ENCODE measurements at places on chromosomes 11 and 22. TPM values are rescaled to one million over a fixed set of nuclear protein-coding genes. Genes with fewer than 3 reads are reported as not detected.

DNA sequence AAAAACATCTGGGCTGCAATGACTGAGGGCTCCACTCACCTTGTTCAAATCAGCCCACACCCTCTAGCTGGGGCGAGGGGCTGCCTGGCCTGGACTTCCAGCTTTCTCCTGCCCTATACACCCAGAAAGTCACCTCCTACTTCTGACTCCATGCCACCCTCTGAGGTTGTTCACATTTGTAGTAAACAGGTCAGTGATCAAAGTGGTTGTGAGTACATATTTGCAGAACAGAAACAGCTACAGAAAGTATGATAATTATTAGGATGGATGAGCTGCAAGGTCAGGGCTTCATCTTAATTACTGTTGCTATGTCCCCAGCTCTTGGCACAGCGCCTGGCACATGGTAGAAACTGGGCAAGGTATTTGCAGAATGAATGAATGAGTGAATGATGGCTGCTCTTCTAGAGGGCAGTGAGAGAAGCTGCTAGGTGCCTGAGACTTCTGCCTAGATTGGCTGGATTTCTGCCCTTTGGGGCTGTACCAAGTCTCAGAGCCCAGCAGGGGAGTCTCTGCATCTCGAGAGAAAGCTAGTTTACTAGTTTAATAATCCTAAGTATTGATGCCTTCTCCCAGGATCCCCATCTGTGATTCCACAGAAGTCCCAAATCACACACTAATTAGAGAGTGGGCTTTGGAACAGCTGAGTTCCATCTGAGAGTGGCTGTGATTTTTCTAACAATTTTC lies 36.0 kb downstream of the SYT13 start:
- DNase-seq: peak; percentile 82

GRCh38 chr22:24467340-24467739 lies 27.8 kb upstream of the UPB1 start:
- DNase-seq: no peak

DNA sequence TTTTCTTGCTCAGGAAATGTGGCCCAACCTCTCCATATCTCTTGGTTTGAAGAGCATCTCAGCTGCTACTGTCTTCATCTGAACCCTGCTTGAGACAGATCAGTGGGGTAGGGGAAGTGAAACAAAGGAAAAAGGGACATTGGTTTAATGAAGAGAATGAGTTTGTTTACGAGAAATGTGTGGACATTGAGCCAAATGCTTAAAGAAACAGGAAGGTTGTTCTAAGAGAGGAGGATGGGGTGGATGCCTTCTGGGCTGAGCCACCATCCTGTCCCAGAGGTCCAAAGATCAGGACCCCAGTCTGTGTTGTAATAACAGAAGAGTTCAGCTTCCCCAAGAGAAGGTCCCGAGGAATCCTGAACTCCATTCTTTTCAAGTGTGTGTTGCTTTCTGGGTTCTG lies 369.7 kb downstream of the INSC start:
- DNase-seq: no peak

- peak; percentile 18 for DNase-seq
Observed at GRCh38 chr11:85626496-85626895, 648 bp downstream of the DLG2 start.

DNA sequence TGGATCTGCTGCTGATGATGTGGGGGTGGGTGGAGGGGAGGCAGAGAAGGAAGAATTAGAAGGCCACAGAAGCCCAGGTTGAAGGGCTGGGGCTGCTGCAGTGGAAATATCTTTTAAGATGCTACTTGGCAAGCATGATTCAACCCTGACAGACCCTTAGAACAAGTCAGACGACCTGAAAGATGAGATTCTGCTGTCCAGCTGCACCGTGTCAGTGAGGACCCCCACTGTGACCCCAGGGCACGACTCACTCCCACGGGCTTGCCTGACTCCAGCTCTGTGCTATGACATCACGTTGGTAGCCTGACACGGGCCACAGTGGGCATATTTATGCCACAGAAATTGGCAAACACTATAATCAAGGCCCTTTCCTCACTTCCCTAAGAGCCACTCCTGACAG lies 36.0 kb downstream of the LRFN4 start:
- no peak for DNase-seq

DNA sequence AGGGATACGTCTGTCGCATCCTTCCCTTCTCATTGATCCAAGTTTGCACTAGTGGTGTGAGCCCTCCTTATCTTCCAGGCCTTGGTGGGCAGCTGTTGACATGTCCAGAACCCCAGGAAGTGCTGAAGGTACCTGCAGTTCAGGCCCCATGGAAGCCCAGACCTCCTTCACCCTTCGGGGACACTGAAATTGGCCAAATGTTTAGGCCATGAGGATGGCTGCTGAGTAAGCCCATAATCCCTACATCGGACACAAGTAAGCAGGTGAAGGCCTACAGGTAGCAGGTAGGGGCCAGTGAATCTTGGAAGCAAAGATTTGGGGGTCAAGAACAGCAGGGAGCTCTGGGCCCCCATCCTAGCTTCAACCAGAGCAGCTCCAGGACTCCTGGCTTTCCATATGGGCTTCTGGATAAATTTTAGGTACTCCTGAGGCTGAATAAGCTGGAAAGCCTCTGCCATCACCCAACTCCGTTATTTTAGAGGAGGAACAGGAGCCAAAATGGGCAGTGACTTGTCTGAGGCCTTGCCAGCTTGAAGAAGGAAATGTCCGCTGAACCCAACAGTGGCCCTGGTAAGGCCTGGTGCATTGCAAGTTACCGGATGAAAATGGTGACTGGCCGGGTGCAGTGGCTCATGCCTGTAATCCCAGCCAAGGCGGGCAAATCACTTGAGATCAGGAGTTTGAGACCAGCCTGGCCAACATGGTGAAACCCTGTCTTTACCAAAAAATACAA lies 45.2 kb downstream of the MORC2 start:
- peak; percentile 6 for DNase-seq

DNA sequence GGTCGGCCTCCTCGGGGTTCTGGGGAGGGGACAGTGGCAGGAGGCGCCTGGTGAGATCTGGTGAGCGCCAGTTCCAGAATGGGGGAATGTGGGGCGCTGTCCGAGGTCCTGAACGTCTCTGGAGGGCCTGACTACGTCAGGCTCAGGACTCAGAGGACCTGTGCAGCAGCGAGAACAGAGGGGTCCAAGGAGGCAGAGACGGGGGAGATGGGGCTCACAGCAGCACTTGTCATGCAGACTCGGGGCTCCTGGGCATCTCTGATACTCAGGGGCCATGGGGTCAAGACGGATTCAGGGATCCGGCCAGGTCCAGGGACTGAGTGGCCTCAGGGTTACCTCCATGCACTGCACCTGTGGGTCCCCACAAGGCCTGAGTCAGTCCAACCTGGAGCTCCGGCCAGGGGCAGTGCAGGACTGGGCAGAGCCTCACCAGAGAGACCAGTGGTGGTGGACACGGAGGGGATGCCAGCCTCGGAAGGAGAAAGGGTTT lies 92.2 kb downstream of the BRD1 start:
- DNase-seq: peak; percentile 52

GRCh38 chr11:24934733-24935439 lies 438.0 kb downstream of the LUZP2 start:
- no peak for DNase-seq

- no peak for DNase-seq
Observed at GRCh38 chr11:32265911-32266310, 169.4 kb downstream of the WT1 start.

GRCh38 chr11:123537726-123538125 lies 107.7 kb downstream of the GRAMD1B start:
- DNase-seq: peak; percentile 6

- no peak for DNase-seq
Observed at GRCh38 chr11:59380263-59381059, 21.8 kb downstream of the OR5AN1 start.

Gene TSGA10IP
- polyA plus RNA-seq: 0.20 TPM

Gene APOBEC3A
- 68.3 TPM for polyA plus RNA-seq

Gene FOLH1
- 0.45 TPM for polyA plus RNA-seq

Gene DCHS1
- polyA plus RNA-seq: 8.2 TPM

Gene HBD
- 0.66 TPM for polyA plus RNA-seq

Gene KIRREL3
- polyA plus RNA-seq: 0.02 TPM

Gene PACS1
- polyA plus RNA-seq: 26.6 TPM

Data from lung (tissue), 17 donors.